ENCODE measurements at places on chromosomes 3 and 15. TPM values are rescaled to one million over a fixed set of nuclear protein-coding genes. Genes with fewer than 3 reads are reported as not detected.
A peak's percentile ranks its signal among the peaks of the same experiment; 100 is the strongest.

Gene ANKRD34C
- not detected for total RNA-seq

GRCh38 chr3:99172736-99173657 is 271.5 kb upstream of the DCBLD2 start:
- DNase-seq, result peak; percentile 71

Gene PTPRG
- 119 TPM for total RNA-seq

DNA sequence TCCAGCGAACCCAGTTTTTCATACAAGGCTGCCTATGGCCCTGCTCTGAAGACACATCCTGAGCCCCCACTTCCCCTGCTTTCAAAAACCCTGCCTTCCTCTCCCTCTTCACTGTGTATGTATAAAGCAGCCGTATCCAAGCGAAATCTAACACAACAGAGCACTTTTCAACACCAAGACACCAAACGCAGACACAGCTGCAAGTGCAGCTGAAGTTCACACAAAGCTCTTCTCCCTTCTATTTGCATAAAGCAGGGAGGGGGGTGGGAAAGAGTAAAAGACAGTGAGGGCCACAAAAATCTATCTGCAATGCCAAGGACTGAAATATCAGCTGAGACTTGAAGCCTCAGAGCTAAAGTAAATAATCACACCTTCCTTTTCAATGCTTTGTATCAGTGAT is 35.1 kb upstream of the CSPG5 start:
- no peak for DNase-seq

- DNase-seq, result no peak
Measured at GRCh38 chr15:55360256-55360655, 41.2 kb downstream of the PIGB start.

- DNase-seq, result no peak
Measured at GRCh38 chr15:70523616-70524015, 239.7 kb downstream of the UACA start.

Data from WTC11 (cell line).